Pulmonary artery endothelial cell (primary cell): ENCODE measurements at places on chromosomes 11 and 22. TPM values are rescaled to one million over a fixed set of nuclear protein-coding genes. Genes with fewer than 3 reads are reported as not detected.

Gene OR52H1
- not detected in 2 replicates for total RNA-seq

Gene NNMT
- 346 and 362 TPM in 2 replicates for total RNA-seq

Gene NDUFS8
- 105 and 116 TPM in 2 replicates for total RNA-seq

Gene OR52E8
- not detected in 2 replicates for total RNA-seq

Gene LMO1
- total RNA-seq, result not detected in 2 replicates

Gene ZBED4
- total RNA-seq, result 14.3 and 16.7 TPM in 2 replicates

Gene PRODH
- not detected in 2 replicates for total RNA-seq

GRCh38 chr22:43325176-43325575 is 18.0 kb downstream of the SCUBE1 start:
- no peak for DNase-seq

GRCh38 chr11:32121012-32121411 is 30.1 kb downstream of the RCN1 start:
- DNase-seq, result no peak

GRCh38 chr11:67287355-67288197 is 1.5 kb upstream of the ANKRD13D start:
- DNase-seq, result no peak

- DNase-seq, result no peak
Observed at GRCh38 chr11:81870066-81870412, 863.6 kb downstream of the FAM181B start.

DNA sequence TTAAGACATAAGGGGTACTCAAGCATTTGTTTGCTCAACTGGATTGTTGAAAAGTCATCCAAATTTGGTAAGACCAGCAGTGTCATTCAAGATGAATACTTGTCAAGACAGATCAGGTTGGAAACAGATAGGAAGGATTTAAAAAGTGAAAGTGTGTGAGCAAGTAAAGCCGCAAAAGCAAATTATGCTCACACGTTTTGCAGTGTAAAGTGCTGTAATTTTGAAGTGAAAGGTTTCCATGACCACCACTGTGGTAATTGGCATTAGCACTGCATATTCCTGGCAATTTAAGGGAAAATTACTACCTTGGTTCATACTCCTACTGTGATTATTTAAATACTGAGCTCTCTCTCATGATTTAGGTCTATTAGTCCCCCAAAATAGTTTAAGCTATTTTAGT is 704.1 kb upstream of the CCDC179 start:
- DNase-seq, result no peak

DNA sequence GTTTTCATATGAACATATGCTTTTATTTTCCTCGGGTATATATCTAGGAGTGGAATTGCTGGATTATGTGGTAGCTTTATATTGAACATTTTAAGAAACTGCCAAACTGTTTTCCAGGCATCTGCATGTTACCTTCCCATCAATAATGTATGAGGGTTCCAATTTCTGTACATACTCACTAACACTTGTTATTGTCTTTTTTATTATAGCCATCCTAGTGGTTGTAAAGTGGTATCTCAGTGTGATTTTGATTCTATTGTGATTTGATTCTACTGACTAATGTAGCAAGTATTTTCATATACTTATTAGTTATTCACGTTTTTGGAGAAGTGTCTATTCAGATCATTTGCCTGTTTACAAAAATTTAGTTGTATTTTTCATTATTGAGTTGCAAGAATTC is 2.0 kb downstream of the ANO5 start:
- no peak for DNase-seq

GRCh38 chr11:116825854-116826750 is 3.0 kb upstream of the APOA4 start:
- DNase-seq, result no peak

DNA sequence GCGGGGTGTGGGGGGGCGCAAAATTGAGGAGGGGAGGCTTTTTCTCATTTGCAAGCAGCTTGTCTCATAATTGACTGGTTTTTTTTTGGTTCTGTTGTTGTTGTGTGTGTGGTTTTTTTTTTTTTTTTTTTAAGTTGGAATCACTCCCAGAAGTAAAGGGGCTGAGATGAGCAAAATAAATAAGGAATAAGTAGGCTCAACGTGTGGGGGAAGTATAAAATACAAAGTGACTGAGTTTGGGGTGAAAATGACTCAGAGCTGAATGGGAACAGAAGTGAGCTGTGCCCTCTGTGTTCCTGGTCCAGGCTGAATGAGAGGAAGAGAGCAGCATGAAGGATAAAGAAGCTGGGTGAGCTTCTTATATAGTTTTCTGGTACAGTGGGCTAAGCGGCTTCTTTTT is 90.0 kb downstream of the GRIK4 start:
- DNase-seq, result no peak

- DNase-seq, result no peak
Observed at GRCh38 chr11:104650234-104650633, 248.0 kb downstream of the CASP12 start.

GRCh38 chr11:121577106-121577848 is 124.5 kb upstream of the SORL1-AS1 start:
- DNase-seq, result no peak

DNA sequence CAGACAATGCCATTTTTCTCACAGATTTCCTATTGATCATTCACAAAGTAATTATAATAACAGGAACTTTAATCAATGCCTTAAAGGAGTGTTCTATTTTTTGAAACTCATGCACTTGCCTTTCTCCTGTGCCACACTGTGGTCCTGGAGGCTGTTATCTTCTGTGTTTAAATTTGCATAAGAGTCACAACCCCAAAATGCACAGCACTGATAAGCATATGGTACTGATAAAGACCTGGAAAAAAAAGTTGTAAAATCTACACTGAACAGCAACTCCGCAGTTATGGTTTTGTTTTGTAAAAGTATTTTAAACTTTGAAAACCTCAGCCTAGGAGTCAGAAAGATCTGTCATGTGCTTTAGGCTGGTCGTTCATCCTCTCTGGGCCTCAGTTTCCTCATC is 9.1 kb upstream of the CCDC34 start:
- DNase-seq, result no peak
